HEK293T (cell line): ENCODE measurements at places on chromosomes 11 and 22.

DNA sequence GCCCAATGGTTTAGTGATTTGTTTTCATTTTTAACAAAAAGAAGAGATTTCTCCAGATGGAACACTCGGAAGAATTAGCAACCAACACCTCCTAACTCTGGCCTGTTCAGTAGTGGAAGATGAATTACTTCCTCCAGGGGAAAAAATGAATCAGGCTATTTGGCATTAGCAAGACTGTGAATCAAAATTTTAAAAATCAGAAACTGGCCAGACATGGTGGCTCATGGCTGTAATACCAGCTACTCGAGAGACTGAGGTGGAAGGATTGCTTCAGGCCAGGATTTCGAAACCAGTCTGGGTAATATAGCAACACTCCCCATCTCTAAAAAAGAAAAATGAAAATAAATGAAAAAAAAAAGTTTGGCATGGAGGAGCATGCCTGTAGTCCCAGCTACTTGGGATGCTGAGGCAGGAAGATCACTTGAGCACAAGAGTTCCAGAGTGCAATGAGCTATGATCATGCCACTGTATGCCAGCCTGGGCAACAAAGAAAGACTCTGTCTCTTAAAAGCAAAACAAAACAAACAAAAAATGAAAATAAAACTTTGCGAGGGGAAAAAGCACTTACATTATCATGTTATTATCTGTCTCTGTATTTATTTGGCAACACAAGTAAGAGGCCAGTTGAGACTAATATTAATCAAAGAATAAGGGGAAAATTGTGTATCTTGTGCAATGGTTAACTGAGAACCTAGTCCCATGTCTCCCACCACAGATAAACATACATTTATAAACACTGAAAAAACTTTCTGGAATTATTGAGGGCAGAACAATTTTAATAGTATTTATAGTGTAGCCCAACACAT lies 796.3 kb upstream of the ANO3 start:
- no peak for DNase-seq

GRCh38 chr11:62665599-62666258 lies 617 bp downstream of the CSKMT start:
- DNase-seq: peak; percentile 18

GRCh38 chr11:30936491-30936890 lies 350.3 kb upstream of the MPPED2 start:
- DNase-seq: no peak

- no peak for DNase-seq
These were observed 872.8 kb downstream of the BRD1 start for GRCh38 chr22:48954781-48955311.

DNA sequence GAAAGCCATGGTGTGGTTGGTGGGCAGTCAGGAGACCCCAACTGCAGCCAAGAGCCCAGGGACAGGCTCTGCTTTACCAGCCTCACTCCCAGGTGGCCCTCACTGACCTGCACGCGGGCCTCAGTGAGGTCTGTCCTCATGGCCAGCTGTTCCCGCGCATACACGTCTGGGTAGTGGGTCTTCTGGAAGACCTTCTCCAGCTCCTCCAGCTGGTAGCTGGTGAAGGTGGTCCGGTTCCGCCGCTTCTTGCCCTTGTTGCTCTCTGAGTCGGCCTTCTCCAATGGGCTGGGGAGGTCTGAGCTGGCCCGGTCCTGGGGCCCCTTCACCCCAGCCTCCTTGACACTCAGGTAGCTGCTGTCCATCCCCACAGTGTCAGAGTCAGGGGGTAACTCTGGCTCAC lies 34.7 kb downstream of the ALX4 start:
- DNase-seq: no peak

DNA sequence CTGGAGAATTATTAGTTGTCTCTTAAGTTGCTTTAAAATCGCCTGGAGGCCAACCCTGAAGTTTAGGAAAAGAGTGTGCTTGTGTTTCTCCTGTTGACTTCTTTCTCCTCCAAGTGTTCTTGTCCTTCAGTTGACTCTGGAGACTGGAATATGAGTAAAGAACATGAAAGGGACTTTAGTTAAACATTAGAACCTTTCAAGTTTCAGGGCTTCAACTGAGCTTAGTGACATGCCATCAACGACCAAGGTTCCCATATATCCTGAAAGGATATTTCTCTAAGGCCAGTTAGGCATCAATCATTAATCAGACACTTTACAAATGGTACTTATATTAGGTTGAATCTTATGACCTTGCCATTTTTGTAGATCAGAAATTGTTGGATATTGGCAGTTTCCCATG lies 70.0 kb downstream of the ZNRF3 start:
- DNase-seq: no peak

- no peak for DNase-seq
These were observed 12.5 kb downstream of the F2 start for GRCh38 chr11:46731545-46731944.

DNA sequence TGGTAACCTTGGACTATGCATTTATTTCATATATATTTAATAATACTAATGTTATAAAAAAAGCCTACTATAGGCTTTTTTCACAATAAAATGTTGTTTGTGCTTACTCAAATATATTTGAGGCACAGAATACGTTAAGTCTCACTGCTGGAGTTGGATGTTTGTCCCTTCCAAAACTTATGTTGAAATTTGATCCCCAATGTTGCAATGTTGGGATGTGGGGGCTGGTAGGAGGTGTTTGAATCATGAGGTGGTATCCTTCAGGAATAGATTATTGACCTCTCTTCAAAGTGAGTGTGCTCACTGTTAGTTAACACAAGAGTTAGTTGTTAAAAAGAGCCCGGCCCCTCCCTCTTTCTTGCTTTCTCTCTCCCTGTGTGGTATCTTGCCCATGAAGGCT lies 1295.9 kb downstream of the JRKL start:
- no peak for DNase-seq

DNA sequence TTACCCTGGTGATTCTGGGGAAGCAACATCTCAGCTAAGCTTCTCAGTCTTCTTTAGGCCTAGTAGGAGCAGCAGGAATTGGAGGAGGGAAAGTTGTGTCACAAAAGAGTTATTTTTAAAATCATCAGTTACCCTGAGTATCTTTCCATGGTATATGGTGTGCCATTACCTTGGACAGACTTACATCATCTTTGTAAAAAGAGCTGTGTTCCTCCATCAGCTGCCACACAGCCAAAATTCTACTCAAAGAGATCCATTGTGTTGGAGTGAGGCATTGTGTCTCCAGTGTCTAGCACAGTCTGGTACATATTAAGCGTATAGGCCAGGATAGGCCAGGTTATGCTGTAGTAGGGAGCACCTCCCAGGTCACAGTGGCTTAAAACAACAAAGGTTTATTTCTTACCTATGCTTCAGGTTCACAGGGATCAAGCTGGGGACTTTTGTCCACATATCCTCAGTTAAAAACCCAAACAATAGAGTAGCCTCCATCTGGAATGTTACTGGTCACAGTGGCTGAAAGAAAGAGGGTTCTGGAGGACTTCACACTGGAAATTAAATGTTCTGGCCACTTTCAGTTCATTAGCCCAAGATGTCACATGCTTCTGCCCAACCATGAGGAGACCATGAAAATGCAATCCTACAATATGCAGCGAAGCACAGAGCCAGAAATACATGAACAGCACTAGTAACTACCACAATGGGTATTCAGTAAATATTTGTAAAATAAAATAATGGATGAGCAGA lies 9.9 kb upstream of the TMPRSS5 start:
- DNase-seq: no peak

DNA sequence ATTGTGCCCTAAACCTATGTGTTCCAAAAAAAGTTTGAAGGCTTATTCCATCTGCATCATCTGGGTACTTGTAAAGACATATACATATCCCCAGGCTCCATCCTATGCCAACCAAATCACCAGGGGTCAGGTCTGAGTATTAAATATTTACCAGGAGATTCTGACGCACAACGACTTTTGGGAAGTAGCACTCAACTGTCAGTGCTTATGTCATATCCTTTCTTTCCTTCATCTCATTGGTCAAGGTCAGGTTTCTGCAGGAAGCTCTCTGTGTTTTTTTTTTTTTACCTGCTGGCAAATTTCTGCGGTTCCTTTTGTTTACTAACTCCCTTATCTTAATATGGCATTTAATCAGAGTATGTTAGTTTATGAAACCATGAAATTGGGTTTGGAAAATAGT lies 22.5 kb upstream of the CYP2R1 start:
- no peak for DNase-seq

DNA sequence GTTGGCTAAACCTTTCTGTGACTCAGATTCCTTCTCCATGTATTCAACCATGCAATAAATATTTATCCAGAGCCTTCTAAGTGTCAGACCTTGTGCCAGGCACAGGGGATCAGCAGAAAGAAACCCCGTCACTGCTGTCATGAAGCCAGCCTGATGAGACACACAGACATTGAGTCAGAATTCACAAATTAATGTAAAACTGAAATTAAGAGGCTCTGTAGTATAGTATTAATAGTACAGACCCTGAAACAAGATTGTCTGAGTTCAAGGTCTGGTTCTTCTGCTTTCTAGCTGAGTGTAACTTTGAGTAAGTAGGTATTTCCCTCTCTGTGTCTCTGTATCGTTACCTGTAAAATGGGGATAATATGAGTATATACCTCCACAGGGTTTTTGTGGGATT lies 46.9 kb downstream of the ME3 start:
- no peak for DNase-seq

DNA sequence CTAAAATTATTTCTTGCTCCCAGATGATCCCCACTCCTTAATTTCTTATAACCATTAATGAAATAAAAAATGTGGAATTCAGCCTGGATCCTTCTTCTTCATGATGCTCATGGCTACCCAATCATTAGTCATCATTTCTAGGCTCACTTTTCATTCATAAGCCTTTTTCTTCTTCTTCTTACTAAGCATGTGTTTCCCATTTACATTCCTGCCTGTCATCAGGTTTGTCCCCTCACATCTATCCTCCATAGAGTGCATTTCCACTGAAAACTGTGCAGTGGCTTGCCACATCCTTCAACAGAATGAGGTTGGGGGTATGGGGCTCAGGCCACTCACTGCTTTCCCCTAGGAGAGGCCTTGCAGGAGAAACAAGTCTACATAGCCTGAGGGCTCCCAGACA lies 35.8 kb upstream of the NTM start:
- no peak for DNase-seq

DNA sequence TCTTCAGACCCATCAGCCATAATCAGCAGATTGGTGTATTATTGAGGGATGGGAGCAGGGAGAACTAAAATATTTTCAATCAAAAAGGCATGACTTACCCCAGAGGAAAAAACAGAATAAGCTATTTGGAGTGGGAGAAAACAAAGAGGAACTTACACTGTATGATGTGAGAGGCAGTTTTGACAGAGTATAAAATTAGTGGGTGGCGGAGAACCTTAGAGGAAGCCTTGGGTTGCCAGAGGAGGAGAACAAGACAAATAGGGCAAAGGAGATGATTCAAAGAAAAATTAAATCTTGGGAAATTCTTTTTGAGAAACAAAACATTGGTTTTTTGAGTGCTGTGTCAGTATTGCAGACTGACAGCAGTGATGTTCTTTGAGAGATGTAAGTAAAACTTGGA lies 285.0 kb downstream of the C11orf87 start:
- DNase-seq: no peak

DNA sequence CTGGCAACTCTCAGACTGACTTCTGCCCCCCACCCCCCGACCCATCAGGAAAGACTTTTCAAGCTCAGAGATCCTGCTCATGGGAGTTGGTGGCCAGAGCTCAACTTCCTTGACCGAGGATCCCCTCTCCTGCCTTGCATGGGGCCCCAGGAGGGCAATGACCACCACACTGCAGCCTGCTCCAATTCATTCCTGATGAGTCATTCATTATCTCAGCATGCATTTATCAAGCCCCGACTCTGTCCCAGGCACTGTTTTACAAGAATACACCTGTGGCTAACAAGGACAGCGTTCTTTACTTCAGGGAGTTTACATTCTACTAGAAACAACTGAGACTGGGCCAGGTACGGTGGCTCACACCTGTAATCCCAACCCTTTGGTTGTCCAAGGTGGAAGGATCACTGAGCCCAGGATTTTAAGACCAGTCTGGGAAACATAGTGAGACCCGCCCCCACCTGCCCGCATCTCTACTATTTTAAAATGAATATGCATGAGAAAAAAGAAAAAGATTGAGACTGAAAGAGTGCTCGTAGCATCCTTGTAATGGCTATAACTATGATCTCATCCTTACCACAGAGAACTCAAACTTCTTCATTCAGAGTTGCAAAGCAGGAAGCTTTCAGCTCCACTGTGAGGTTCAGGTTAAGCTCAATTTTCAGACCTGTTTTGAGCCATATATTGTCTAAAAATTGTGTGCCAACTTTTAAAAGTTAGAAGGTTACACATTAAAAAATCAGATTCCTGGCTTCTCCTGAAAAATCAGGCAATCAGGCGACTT lies 60.4 kb downstream of the FEZ1 start:
- no peak for DNase-seq

GRCh38 chr11:77081381-77081851 lies 14.6 kb downstream of the CAPN5 start:
- DNase-seq: no peak

GRCh38 chr11:15011776-15012345 lies 39.7 kb upstream of the CALCA start:
- no peak for DNase-seq

DNA sequence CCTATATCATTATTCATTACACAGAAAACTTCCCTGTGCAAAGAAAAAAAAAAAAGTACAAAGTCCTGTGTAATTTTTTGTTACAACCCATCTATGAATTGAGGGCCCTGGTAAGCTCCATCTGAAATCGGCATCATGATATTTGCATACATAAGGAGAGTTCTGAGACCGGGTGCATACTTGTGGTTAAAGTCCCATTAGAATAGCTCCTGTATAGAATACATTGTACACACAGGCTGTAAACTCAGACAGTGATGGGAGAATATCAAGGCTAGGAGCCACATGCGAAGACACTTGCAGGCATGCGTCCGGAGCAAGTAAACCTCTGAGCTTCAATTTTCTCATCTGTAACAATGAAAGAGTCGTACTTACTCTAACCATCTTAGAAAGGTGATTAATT lies 353.2 kb downstream of the ETS1 start:
- no peak for DNase-seq

- DNase-seq: no peak
These were observed 12.4 kb upstream of the MUC2 start for GRCh38 chr11:1062075-1062820.

DNA sequence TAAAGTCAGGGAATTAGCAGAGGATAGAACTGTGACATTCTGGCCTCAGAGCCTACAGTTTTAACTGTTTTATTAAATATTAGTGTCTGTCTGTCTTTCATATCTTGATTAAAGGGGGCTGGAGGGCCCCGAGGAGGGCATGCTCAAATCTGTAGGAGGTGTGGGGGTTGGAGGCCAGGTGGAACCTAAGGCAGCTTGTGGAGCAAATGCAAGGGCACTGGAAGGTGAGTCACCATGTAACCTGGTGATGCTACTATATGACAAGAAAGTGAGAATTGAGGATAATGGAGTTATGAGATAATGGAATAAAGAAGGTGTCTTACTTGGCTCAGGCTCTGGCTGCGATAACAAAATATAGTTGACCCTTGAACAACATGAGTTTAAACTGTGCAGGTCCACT lies 27.3 kb upstream of the TMEM86A start:
- no peak for DNase-seq

GRCh38 chr11:73429121-73429750 lies 53.0 kb downstream of the RELT start:
- DNase-seq: no peak
